EL (cell line): ENCODE measurements at places on chromosomes 2 and 18.

GRCh38 chr2:101831351-101831865 is 133.9 kb downstream of the MAP4K4 start:
- peak; percentile 75 for DNase-seq

DNA sequence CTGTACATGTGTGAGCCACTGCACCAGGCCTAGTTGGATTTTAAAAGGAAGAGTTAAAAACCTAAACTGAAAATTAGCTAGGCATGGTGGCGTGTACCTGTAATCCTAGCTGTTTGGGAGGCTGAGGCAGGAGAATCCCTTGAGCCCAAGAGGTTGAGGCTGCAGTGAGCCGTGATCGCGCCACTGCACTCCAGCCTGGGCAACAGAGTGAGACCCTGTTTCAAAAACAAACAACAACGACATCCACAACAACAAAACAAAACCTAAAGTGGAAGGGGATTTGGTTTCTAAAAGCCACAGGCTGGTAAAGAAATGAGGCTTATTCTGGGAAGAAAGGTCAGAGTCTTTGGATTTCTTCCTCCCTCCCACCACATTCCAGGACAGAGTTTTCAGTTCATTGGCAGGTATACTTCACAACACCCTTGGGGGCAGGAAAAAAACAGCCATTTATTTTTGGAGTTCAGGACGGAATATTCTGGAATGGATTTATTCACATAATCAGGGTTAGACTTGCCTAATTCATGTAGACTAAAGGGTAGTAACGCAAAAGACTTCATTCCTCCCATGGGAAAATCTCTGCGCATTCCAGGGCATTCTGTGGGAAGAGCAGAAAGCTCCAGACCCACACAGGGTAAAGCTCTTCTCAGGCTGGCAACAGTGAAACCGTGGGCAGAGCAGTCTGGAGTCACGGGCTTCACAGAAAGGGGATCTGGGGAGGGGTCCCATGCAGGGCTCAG is 34.9 kb downstream of the TEX44 start:
- DNase-seq: no peak

GRCh38 chr18:78145096-78145495 is 834.5 kb upstream of the SALL3 start:
- DNase-seq: no peak

- DNase-seq: no peak
Observed at GRCh38 chr18:46426021-46426678, 230.9 kb downstream of the LOXHD1 start.

DNA sequence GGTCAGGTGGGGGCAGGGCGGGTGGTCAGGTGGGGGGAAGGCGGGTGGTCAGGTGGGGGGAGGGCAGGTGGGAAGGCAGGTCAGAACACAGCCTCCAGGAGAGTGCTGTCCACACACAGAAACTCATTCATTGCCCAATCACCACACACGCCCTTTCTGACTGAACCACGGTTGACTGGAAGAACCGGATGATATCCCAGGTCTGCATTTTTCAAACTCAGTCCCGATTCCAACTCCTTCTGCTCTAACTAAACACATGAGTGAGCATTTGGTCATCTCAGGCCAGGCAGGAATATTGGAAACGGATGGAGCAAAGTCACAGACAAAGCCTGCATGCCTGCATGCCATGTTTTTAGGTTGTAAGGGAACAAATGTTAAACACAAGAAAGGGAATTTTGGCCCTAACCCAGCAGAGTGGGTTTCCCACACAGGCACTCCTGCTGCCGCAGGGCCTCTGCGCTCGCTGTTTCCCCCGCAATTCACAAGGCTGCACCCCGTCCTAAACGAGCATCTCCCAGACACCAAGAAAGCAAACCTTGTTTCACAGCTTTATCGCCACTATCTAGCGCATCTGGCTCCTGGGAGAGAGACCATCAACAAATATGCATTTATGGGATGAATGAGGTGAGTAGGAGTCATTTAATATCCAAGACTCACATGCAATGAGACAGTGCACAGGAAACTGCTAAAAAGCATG is 100.1 kb downstream of the ZNF516 start:
- peak; percentile 33 for DNase-seq

DNA sequence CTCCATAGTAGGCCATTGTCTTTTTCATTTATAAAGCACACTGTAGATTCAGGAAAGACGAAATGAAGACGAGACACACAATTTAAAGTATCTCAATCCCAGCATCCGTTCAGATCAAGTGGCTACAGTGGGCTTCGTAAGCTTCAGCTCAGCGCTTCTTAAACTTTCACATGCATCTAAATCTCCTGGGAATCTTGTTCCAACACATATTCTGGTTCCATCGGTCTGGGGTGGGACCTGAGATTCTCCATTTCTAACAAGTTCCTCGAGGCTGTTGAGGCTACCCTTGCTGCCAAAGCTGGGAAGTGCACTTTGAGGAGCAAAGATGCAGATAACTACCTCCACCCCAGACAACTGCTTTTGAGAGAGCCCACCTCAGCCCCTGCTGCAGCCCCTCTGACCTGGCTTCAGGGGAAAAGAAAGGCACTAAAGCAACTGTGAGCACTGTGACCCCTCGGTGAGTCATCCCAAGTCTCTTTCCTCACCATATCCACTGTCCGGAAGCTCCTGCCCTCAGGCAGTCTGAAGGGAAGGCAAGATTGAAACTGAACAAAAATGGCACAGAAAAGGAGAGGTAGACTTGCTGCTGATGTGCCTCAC is 201.1 kb upstream of the FBXO11 start:
- DNase-seq: peak; percentile 95

GRCh38 chr18:6279308-6279707 is 135.4 kb downstream of the L3MBTL4 start:
- DNase-seq: no peak

DNA sequence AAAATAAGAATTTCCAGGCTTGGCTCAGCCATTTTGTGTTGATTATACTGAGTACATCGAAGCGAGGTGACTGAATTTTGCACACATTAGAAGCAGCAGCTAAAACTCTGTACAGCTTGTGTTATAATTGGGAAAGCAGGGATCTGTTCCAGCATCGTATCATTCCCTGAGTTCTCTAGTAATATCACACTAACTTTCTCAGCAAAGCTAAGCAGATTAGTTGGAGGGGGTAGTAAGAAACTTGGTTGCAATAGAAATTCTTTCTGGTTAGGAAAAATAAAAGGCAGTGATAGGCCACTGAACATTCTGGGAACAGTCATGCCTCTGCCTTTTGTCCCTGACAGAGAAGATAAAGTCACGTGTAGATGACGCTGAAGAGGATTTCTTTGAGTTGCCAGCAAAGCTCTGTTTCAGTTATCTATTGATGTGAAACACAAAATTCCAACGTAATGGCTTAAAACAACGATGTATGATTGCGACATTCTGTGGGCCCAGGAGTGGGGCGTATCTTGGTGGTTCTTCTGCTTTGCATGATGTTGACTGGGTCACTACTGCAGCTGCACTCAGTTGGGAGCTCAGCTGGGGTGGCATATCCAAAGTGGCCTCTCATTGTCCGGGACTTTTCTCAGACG is 202.1 kb upstream of the MEX3C start:
- DNase-seq: no peak

GRCh38 chr2:9637330-9637729 is 6.5 kb upstream of the YWHAQ start:
- DNase-seq: peak; percentile 76

GRCh38 chr2:216657086-216657855 is 24.1 kb downstream of the IGFBP2 start:
- DNase-seq: no peak

GRCh38 chr2:82215212-82215611 is 1910.7 kb upstream of the LRRTM1 start:
- DNase-seq: no peak

DNA sequence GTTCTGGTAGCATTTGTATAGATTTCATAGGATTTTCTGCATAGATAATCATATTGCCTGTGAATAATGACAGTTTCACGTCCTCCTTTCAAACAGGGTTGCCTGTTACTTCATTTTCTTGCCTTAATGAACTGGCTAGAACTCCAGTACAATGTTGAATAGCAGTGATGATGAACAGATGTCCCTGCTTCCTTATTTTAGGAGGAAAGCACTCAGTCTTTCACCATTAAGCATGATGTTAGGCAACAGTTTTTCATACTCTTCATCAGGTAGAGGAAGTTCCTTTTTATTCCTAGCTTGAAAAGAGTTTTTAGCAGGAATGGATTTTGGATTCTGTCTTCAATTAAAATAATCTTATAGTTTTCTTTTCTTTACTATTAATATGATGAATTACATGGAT is 39.7 kb downstream of the C2orf76 start:
- DNase-seq: no peak

DNA sequence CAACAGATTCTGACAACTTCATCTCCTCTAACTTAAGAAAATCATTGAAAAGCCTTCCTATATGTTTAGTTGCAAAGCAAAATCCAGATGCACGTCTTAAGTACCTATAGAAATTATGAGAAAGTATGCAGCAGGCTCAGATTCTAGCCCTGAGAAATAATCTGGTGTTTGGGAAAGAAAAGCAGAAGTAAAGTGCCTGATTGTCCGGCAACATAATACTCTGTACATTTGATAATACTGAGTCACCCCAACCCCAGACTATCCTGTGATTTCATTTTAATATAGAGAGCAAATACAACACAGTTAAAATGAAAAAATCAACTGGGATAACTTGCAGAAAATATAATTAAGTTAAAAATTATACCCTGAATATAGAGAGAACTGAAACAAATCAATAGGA is 13.5 kb downstream of the RFX8 start:
- no peak for DNase-seq
